ENCODE measurements at places on chromosomes 5 and 9. TPM values are rescaled to one million over a fixed set of nuclear protein-coding genes. Genes with fewer than 3 reads are reported as not detected.

- no peak for DNase-seq
Measured at GRCh38 chr9:25864509-25864908, 186.3 kb upstream of the TUSC1 start.

GRCh38 chr5:95554331-95554646, 488 bp downstream of the SKIC3 start:
- no peak for DNase-seq

- DNase-seq: no peak
Measured at GRCh38 chr9:36150574-36151315, 14.2 kb downstream of the GLIPR2 start.

DNA sequence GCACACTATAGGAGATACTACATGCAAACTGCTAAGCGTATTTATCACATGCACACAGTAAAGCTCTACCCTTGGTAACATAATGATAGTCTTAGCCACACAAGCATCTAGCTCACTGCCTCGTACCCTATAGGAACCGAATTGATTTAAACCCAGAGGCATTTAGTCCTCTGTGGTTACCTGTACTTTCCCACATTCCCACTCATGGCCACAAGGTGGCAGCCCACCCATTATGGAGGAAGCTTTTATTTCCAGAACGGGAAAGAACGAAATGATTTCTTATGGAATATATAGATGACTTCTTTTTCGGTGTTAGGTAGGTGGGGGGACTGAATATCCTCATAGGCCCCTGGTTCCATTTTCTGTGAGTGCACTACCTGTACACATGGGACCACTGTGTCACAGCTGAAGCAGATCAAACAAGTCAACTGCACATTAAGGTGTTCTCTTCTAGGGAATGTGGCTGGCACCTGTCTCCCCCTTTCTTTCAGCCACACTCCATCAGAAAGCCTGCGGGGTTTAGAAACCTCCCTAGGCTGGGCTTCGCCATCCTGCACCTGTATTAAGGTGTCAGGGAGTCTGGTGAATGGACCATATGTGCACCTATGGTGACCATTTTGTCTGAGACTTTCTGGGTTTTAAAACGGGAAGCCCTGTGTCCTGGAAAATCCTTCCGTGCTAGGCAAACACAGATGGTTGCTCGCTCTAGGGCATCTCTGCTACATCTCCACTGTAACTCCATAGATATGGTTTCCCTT, 313.2 kb downstream of the SLIT3 start:
- peak; percentile 57 for DNase-seq

Gene TNFSF8
- total RNA-seq: not detected

Gene SVEP1
- total RNA-seq: 0.26 TPM

Measured in bronchial epithelial cell (primary cell).